DMS153 (cell line): ENCODE measurements at places on chromosomes 4 and X.
A peak's percentile ranks its signal among the peaks of the same experiment; 100 is the strongest.

GRCh38 chr4:26242451-26242850 is 78.4 kb upstream of the RBPJ start:
- DNase-seq = no peak

DNA sequence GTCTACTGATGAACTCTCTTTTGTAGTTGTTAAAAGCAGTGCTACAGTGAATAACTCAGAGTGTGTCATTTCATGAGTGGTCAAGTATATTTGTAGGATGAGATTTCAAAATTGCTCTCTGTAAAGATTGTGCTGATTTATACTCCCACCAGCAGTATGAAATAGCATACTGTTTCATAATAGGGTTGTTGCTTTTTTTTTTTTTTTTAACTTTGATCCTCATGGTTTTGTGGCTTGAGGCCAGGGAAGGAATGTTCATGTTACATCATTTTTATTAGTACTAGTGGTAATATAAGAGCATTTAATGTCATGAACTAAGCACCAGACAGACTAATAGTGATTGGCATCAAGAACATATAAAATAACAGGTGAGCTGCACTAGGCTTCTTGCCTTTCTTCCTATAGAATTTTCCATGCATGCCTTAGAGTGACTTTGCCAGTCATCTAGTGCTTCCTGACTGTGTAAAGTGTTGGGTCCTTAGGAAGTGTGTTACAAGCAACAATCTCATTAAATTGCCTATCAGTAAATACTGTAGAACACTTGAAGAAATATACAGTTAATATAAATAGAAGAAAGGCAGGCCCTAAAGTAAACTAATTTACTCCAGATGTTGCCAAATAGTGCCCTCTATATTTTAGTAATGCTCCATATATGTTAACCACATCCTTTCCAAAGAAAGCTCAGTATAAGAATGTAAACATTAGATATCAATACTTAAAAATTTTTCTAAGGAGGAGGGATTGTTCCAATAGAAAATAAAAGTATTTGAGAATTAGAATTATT is 38.6 kb upstream of the MSMO1 start:
- no peak for DNase-seq

DNA sequence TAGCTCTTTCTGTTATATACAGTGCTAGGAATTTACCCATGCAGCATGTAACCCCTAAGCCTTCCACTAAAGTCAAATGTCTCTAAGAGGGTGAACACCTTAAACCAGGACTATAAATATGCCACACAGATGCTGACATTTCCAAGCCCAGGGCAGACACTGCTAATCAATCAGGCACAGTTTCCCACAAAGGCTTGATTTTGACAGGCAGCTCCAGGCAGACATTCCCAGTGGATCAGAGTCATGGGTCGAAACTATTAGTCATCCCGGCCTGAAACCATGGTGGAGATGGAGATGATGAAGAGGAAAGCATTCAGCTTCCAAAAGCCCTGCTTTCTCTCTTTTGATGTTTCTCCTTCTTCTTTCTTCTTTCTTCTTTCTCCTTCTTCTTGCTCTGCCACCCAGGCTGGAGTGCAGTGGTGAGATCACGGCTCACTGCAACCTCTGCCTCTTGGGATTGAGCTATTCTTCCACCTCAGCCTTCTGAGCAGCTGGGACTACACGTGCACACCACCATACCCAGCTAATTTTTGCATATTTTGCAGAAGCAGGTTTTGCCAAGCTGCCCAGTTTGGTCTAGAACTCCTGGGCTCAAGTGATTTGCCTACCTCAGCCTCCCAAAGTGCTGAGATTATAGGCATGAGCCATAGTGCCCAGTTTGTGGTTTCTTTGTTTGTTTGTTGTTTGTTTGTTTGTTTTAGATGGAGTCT is 21.0 kb upstream of the SORCS2 start:
- DNase-seq = no peak

GRCh38 chrX:40054793-40055192 is 43.0 kb downstream of the BCOR start:
- DNase-seq = no peak

DNA sequence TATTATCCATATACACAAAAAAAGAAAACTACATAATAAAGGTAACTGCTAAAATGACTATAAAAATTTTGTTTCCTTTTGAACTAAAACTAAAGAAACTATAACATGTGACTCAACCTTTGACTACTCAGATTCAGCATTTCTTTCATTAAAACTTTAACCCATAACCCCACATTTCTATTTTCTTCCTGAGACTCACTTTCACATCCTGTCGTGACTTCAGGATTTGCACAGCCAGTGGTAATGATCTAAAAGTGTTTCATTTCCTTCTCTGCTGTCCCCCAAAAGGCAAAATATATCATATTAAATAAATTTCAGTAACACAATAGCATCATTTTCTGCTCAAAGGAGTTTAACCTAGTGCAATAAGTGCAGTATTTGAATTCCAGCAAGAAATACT is 1022.4 kb upstream of the DIAPH2 start:
- no peak for DNase-seq

DNA sequence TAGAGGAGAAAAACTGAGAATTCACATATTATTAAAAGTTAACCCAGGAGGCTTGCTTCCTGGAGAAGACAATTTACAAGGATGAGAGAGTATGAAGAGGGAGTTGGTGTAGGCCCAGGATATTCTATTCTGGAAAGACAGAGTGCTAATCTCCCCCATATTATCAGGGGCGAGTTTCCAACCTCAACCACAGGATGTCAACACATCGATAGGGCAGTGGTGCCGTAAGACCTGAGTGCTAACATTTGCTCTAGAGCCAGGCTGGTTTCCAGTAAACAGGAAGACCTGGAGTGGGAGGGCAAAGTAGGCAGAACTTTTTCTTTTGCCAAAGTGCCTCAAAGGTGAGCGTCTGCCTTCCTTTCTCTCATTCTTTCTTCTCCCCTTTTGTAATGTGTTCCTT is 2.8 kb upstream of the AWAT1 start:
- DNase-seq = no peak

- DNase-seq = no peak
These were observed 262.7 kb downstream of the DHX15 start for GRCh38 chr4:24321616-24322015.

GRCh38 chr4:150493851-150494250 is 88.1 kb upstream of the MAB21L2 start:
- no peak for DNase-seq

DNA sequence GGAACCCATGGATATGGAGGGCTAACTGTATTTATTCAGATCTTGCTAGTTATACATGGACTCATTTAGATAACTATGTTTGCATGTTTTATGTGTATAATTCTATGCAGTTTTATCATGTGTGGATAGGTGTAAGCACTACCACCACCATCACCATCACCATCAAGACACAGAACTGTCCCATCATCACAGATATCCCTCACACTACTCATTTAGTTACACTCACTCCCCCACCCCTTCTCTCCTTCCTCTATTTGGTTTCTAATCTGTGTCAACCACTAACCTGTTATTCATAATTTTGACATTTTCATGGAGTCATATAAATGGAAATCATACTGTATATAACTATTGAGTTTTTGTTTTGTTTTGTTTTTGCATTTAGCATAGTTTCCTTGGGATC is 43.7 kb downstream of the STAG2 start:
- no peak for DNase-seq

- DNase-seq = no peak
These were observed 124.3 kb upstream of the DIPK2B start for GRCh38 chrX:45324941-45325340.

- peak; percentile 72 for DNase-seq
These were observed 213.6 kb downstream of the FBXO8 start for GRCh38 chr4:174069848-174070330.

- no peak for DNase-seq
These were observed 27.3 kb downstream of the DDX60 start for GRCh38 chr4:168291242-168291641.

GRCh38 chr4:56860781-56861180 is 39.3 kb upstream of the SPINK2 start:
- DNase-seq = no peak

DNA sequence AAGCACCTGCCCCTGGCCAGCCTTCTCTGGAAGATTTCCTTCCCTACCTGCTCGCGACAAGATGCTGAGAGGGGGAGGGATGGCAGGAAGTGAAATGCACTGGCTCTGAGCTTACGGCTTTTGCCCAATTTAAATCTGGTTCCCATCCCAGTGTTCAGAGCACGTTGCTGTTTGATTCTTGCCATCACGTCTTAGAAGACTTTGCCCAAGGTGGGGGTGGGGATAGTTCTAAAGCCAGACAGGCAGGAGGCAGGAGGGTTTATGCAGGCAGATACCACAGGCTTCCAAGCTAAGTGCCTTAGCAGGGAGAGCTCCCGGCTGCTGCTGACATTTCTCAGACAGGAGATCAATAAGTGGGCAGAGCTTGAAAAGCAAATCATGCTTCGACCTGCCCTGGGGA is 393.9 kb downstream of the MID1IP1 start:
- DNase-seq = no peak

- no peak for DNase-seq
These were observed 2.2 kb upstream of the RTL8B start for GRCh38 chrX:135024526-135024925.

- DNase-seq = no peak
These were observed 89.8 kb upstream of the GPRIN3 start for GRCh38 chr4:89397441-89397840.

- DNase-seq = no peak
These were observed 259.2 kb downstream of the CFAP299 start for GRCh38 chr4:80594701-80595100.
